A172 (cell line): ENCODE measurements at places on chromosomes 7 and 10.
A peak's percentile ranks its signal among the peaks of the same experiment; 100 is the strongest.

DNA sequence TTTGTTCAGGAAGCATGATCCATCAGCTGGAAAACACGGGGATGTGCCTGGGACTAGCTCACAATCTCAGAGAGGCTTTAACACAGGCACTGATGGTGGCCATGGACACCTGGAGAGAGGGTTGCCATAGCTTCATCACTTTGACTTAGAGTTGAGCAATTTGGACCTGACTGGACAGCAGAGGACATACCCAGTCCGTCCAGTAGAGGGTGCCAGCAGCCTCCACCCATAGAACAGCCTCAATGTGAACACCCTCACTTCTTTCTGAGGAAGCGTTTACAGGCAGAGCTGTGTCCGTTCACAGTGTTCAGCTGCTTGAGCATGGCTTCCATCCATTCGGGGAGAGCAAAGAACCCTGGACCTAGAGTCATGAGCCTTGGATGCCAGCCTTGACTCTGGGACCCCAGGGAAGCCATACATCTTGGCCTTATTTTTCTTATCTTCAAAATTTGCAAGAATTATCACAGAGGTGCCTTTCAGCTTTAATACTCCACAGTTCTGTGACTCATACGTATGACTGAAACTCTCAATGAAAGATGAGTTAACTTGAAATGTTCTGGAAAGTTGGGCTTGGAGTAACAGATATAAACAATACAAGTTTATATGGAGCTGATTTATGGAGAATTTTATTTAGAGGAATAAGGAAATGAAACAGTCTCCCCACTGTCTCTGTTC lies 302.9 kb upstream of the PODXL start:
- peak; percentile 86 for DNase-seq

DNA sequence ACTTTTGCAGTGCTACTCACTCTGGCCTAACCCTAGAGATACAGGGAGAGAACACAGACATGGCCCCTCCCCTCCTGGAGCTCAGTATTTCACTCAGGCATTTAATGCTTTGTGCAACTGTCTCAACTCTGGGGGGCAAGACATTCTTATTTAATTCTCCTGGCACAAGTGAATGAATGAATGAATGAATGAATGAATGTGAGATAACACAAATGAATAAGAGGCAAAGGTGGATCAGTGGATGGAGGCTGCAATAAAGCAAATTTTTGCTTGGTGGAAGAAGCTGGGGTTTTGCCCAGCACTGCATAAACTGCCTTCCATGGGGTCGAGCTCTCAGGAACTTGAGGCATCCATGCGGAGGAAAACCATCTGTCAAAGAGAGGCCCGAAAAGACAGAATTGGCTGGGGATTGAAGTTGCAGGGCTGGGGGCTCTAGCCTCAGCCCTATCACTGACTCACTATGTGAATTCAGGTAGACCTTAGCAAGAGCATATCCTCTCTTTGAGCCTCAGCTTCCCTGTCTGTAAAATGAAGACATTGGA lies 441.4 kb upstream of the ZMIZ1 start:
- DNase-seq, result no peak

DNA sequence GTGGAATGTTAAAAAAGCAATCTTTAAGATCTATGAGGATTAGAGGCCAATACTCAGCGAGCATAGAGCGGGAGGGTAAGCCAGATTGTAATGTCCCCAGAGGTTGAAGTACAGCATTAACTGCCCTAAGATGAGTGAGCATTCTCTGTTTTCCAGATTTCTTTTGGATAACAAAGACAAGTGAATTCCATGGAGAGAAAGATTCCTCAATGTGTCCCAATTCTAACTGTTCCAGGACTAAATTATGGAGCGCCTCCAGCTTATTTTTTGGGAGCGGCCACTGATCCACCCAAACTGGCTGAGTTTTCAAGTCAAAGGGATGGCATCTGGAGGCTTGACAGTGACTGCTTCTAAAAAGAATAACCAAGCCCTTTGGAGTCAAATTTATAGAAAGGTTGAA lies 39.3 kb upstream of the AKR1C2 start:
- no peak for DNase-seq

GRCh38 chr10:125409756-125410155 lies 249.4 kb upstream of the CTBP2 start:
- no peak for DNase-seq

GRCh38 chr10:108560488-108560887 lies 1362.8 kb downstream of the XPNPEP1 start:
- no peak for DNase-seq

GRCh38 chr10:12208460-12208859 lies 12.5 kb downstream of the CDC123 start:
- no peak for DNase-seq

GRCh38 chr7:100882785-100883526 lies 6.6 kb downstream of the UFSP1 start:
- no peak for DNase-seq

DNA sequence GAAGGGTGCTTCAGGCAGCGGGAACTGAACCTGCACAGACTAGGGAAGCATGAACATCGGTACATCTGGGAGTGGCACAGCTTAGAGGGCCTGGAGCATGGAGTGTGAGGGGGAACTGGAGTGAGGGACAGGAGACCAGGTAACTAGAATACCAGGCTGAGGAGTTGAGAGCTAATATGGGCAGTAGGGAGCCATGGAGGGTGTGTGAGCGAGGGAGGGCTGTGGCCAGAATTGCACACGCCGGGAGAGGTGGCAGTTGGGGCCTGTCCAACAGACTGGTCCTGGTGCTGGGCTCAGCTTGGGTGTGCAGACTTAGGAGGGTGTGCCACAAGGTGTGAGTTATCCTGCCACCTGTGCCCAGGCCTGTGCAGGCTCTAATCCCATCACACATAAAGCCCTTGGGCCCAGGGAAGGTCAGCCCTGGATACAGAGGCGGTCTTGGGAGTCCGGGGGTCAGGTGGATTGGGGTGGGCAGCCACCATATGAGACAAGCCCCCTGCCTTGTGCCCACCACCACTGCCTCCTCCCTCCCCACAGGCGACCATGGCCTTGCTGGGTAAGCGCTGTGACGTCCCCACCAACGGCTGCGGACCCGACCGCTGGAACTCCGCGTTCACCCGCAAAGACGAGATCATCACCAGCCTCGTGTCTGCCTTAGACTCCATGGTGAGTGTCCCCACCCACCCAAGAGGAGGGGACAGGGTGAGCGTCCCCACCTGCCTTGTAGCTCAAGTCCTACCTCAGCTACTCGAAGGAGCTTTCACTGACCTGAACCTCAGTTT lies 54.0 kb downstream of the GTF2IRD1 start:
- DNase-seq, result no peak

- no peak for DNase-seq
Observed at GRCh38 chr7:110774071-110774470, 316.9 kb upstream of the LRRN3 start.

DNA sequence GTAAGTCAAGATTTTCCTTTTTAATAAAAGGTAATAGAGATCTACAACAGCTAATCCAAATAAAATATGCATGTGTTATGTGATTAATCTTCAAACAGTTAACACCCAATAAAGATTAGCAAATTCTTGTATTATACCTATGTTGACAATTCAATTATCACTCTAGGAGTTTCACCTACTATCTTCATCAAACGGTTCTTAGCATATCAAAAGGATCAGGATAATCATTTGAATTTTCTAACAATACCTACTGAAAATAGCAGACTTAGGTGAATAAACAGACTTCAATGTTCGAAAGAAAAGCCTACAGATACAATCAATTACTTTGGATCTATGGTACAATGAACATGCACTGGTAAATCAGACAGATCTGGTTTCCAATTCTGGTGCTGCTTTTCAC lies 268.3 kb downstream of the CACNA2D1 start:
- DNase-seq, result no peak

DNA sequence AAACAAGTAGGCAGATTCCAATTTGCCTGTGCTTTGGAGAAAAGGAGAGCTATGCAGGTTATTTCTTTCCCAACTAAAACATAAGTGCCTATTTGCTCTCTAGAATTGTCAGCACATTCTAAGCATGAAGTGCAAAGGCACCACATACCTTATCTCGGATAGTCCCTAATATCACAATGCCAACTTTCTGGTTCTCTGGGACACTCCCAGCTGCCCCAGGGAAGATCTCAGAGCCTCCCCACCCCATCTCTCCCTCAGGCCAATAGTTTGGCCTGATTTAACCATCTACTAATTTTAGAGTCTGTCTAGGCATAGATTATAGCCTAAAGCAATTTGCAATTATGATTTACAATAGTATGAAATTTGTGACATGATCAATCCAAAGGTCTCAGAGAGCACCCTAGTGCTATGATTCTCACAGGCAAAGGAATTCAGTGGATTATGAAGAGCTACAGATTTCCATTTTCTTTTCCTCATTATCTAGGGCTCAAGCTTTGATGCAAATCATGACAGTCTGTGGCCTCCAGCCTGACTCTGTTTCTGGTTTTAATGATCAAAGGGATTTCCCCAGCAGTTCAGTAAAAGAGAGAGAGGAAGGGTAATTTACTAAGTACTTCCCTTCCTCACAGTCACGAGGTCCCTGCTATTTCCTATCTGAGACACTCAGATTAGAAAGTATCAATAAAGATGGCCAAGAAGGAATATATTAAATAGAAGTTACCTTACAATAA lies 29.0 kb upstream of the IL6 start:
- no peak for DNase-seq

GRCh38 chr10:122461729-122462532 lies 578 bp downstream of the HTRA1 start:
- no peak for DNase-seq

- DNase-seq, result peak; percentile 55
Observed at GRCh38 chr10:110498982-110499795, 1.5 kb downstream of the DUSP5 start.

- DNase-seq, result no peak
Observed at GRCh38 chr10:51590818-51591217, 108.6 kb downstream of the CSTF2T start.

DNA sequence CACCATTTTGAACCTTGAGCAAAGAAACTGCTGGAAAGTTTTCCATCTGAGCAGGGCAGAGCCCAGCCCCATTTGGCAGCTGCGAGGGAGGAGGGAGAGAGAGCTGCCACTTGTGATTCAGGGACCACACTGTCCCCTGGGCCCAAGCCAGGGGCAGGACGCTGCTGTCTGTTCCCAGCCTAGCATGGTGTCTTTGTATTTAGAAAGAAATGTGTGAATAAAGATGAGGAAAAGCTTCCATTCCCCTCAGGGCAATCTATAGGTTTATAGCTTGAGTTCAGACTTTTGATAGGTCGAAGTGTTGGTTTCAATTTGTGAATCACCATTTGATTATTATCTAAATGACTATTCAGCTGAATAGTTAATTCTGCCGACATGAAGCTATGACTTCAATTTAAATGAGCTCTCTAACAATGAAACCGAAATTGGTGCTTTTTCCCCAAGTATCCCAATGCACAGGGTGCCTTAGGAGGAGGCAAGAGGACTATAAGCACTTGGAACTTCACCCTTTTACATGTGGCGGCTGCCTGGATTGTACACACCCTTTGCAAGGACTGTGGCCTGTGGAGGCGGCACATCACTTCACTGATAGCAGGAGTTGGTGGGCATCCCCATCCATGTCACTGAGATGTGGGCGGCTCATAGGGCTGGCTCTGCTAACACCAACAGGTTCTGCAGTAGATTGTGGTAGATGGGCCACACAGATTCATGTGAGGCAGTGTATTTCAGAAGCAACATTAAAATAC lies 223.5 kb downstream of the CCDC3 start:
- DNase-seq, result no peak

- DNase-seq, result peak; percentile 18
Observed at GRCh38 chr7:83648464-83649241, at the start of gene SEMA3E. Gene SEMA3E (minus strand): TSS chr7:83649139.
